ENCODE measurements at places on chromosomes 7 and 10.

DNA sequence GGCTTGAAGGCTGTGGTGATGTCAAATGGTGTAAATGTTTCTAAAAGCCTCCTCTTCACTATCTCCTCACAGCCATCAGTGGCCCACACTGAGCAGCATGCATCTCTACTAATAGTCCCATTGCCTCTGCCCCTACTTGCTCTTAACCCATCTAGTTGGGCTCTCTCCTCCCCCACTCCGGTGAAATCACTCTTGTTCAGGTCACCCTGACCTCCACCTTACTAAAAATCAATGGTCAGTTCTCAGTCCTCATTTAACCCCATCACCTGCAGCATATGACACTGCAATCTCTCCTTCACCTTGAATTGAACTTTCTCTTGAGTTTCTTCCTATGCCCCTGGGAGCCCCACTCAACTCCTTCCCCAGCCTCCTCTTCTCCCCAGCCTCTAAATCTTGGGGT lies 355.1 kb upstream of the AOAH start:
- DNase-seq = no peak

DNA sequence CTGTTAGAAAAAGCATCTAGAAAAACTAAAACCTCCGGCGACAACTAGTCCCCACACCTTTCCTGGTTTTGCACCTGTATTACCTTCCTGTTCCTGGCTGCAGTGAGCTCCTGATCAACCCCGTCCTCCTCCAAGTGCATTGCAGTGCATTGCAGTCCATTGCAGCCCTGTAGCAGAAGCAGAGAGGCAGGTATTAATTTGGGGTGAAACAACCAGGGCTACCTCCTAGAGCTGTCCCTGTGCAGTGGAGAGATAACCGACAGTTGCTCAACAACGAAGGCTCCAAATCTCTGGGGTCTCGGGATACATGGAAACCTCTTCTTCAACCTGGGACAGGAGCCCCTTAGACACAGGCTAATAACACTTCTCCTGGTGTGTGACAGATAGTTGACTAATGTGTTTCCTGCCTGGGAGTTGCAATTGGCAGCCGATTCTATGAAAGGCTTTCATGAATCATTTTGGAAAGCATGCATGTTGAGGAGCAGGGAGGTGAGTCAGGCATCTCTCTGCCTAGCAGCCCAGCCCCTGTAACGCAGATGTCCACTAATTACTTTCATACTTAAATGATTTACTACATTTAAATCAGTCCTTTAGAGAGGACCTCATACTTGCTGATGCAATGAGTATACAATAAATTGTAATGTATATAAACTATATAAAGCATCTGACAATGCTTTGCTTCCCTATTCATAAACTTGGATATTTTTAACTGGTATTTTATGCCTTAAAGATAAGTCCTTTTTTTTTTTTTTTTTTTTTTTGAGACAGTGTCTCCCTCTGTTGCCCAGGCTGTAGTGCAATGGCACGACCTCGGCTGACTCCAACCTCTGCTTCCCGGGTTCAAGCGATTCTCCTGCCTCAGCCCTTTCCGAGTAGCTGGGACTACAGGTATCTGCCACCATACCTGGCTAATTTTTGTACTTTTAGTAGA lies 59.0 kb downstream of the PRR15 start:
- peak; percentile 92 for DNase-seq

DNA sequence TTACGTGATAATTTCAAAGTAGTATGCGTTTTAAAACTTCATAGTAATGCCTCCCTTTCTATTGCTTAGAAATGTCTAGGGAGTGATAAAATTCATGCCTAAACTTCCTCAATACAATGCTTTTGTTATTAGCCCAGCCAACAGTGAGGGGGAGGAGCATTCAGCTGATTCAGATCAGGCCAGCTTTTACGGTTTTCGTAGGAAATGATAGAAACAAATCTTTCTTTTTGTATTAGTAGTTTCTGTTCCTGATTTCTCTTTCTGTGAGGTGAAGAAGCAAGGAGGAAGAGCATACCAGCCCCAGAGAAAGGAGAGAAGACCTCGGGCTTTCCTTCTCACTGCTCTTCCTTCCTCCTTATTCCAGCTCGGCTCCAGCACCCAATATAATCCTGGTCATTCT lies 35.2 kb upstream of the ITPRID1 start:
- DNase-seq = no peak

GRCh38 chr7:142878315-142878714 lies 7.2 kb downstream of the TRPV6 start:
- DNase-seq = no peak

GRCh38 chr7:41183741-41184140 lies 519.1 kb downstream of the INHBA start:
- DNase-seq = no peak

- no peak for DNase-seq
Observed at GRCh38 chr10:53009961-53010907, 237.7 kb upstream of the MBL2 start.

GRCh38 chr10:1358147-1358546 lies 302.0 kb downstream of the WDR37 start:
- no peak for DNase-seq

GRCh38 chr10:28571265-28571664 lies 38.3 kb downstream of the WAC start:
- DNase-seq = no peak

GRCh38 chr10:71513540-71513853 lies 116.8 kb downstream of the CDH23 start:
- DNase-seq = no peak

DNA sequence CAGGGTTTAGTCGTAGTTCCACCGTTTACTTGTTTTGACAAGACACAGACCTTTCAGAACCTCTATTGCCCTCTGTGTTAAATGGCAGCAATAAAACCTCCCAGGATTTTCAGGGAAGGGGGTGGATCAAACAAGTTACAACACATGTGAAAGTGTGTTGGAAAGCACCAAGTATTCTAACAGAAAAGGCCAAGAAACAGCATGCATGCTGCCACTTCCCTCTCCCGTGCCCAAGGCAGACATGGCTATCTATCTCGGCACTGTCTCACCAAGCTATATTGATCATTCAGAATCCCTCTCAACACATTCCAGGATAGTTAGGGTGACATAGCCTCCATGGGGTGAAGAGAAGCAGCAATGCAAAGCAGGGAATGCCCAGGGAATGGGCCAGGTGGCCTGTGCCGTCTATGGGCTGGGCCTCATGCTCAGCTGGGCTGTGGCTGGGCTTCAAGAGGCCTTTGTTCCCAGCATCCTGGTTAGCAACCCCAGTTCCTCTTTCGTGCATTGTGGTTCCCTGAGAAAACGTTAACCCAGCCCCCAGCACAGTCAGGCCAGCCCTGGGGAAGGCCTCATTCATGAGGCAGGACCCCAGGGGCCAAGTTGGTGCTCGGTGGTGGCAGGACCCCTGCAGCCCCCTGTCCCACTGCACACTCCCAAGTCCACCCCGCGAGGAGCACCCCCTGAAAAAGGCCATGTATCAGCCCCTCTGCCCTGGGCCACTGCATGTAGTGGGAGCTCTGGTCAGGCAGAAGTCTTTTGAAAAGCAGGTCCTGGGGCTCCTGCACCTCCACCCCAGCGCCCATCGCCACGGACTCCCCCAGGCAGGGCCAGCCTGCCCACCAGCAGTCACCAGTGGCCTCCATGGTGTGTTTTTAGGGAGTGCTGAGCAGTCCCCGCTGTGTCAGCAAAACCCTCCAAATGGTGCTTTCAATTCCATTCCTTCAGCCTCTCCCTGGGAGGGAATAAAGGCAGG lies 25.5 kb downstream of the VSIR start:
- no peak for DNase-seq

DNA sequence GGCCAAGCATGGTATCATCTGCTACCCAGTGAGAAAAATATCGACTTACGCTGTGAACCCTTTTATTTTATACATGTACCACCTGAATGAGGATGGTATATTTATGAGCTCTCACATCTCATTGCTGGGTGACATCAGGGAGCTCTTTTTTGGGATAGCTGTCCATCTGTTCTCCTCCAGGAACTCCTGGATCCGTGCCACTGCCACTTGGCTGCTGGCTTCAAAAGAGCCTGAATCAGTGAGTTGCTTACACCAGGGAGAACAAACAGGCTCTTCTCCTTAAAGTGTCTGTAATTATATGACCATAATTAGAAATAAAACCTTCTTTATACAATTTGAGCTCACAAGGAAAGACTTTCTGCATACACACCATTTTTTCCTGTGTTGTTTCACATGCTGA lies 106.2 kb downstream of the KAT6B start:
- DNase-seq = no peak

DNA sequence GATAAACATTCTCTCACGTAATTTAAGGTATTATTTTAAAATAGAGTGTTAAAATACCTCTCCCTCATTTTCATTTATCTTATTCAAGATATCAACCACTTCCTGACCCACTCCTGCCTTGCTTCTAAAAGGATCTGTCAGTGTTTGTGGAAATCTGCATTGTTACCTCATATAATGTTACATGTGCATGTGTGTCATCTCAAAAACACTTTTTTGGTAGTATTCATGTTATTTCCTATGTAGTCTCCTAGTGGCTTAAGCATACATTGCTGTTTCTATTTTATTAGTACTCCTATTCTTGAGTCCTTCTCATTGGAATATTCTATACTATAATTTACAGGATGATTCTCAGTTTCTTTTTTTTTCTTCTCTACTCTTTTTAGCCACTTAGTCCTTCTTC lies 1360.7 kb upstream of the CELF2 start:
- DNase-seq = no peak

DNA sequence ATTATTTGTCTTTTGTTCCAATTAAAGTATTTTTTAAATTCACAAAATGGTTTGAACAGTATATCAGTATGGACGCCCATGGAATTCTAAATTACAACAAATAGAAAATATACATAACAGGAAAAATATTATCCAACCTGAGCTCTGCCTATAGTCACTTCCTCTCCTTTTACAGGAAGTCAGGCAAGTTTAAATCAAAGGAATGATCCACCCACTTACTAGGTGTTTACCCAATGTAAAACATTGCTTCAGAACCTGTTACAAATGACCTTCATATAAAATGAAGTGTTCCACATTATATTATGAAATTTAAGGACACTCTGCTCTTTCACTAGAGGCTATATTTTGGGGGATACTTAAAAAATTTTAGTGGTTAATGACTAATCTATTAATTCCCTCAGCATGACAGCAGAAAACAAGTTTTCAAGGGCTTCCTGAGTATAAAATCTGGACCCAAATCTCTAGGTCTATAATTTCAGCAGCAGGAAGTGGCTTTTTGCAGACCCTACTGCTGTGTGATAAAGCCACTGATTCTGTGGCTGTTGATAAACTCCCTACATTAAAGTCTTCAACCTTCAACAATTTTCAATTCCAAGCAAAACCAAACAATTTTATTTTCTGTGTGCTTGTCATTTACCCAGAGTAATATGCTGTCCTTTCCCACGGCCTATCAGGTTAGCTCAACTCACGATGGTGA lies 722.6 kb downstream of the GATA3 start:
- DNase-seq = no peak

- DNase-seq = no peak
Observed at GRCh38 chr10:52447931-52448353, 133.9 kb downstream of the DKK1 start.

Measured in AG08395 (cell line).